ENCODE measurements at places on chromosomes 2 and 18.

GRCh38 chr2:114534116-114535084 lies 92.0 kb downstream of the DPP10 start:
- DNase-seq, result no peak

DNA sequence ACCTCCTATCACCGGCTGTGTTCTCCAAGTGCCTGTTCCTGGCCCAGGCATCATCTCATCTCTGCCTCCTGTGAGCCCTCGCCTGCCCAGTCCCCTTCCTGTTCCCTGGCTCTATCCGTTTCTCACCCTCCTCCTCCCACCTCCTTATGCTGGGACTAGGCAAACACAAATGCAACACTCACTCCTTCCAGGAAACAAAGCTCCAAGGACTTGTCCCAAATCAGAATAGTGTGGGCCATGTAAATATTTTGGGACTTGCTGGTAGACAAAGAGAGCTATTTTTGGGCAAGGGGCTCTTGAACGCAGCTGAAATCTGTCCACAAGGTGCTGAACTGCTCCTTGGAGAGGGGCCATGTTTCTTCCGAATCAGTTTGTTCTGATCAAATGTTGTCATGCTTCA lies 25.3 kb downstream of the MBP start:
- no peak for DNase-seq

DNA sequence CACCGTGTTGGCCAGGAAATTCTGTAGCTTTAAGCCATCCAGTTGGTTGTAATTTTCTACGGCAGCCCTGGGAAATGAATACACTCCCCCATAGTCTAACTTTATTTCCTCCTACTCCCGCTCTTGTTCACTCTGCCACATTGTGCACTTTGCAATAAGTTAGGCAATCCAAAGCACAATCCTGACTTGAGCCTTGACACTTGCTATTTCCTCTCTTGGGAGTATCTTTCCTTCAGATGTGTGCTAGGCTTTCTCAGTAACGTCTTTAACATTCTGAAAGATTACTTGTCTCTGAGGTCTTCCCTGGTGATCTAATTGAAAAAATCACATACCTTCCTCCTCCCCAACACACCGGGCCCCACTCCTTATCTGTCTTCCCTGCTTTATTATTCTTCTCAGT lies 65.9 kb upstream of the RAB27B start:
- DNase-seq, result no peak

- DNase-seq, result no peak
These were observed 126.0 kb downstream of the SP100 start for GRCh38 chr2:230541934-230542380.

DNA sequence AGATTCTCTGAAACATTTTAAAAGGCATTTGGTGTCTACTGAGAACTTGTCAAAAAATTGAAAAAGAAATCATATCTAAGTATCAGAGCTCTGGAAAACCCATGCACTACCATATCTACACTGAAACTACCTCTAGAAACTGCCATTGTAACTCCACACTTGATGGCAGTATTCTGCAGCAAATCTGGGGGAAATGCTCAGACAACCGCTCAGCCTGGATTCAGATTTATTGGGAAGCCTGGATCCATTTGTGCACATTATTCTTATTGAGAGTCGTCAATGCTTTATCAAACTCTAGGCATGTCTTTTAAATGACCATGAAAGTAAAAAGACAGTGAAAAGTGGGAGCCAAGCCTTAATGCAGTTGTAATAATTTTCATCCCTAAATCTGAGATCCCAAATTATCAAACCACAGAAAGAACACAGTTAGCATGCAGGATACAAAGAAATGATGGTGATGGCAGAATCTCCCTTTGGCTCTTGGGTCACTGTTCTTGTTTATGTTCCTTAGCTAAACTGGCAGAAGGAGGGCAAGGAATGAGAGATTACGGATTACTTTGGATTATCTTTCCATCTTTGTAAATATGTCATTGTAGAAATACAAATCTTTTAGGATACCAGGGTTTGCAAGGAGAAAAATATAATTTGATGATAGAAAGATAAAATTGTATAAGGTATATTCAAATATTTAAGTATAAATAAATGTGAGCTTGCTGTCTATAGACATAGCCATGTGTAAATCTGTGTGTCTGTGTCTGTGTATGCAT lies 512.1 kb upstream of the SYT4 start:
- DNase-seq, result no peak

DNA sequence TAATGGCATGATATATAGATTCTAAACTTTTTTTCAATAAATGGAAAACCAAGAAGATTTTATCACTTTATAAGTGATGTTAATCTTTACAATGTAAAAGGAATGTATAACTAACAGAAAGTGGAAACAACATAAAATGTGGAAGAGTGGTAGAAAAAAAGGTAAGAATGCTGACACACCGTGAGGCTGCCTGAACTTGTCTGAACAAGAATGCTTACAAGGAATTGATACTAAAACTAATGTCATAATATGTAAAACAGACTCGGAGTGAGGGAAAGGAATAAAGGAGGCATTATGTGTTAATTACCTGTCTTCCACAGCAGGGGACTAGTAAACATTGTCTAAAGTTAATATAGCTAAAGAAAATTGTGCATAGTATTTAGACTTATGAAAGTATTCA lies 958.8 kb upstream of the TMEFF2 start:
- DNase-seq, result no peak

GRCh38 chr2:240885566-240885965 lies 10.4 kb downstream of the MAB21L4 start:
- no peak for DNase-seq

GRCh38 chr18:55086906-55087305 lies 127.6 kb upstream of the CCDC68 start:
- no peak for DNase-seq

GRCh38 chr18:12883372-12883683 lies 709 bp downstream of the PTPN2 start:
- DNase-seq, result no peak

DNA sequence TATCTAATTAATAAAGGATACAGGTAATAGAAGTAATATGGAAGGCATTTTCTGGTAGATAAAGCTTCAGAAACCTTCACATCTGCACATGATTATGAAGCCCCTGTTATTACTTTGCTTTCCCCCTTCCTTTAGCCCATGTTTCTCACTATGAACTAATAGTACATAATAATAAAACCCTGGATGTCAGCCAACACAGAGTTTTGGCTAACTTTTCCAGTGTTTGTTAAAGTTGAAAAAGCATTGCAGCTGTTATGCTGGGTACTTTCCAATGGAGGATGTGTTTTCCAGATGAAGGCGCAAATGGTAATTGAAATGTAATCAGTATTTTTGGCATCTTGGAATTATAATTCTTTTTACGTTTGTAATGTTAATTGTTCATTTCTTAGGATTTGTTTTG lies 43.5 kb downstream of the SPTBN1 start:
- DNase-seq, result no peak

GRCh38 chr2:40507432-40507831 lies 55.5 kb upstream of the SLC8A1 start:
- no peak for DNase-seq

DNA sequence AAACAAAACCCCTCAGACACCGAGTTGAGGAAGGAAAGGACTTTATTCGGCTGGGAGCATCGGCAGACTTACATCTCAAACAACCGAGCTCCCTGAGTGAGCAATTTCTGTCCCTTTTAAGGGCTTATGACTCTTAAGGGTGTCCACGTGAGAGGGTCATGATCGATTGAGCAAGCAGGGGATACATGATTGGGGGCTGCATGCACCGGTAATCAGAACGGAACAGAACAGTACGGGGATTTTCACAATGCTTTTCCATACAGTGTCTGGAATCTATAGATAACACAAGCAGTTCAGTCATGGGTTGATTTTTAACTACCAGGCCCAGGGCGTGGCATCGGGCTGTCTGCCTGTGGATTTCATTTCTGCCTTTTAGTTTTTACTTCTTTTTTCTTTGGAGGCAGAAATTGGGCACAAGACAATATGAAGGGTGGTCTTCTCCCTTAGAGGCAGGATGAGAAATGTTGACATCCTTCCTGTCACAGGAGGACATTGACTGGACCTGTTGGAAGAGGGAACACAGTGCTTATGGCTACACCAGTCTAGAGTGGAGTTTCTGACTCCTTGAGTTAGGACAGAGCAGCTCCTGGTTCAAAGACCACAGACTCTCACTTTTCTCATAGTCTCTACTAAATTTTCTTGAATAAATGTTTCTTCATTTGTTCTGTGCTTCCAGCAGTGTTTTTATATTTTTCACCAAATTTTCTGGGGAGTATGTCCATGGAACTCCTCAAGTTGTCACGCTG lies 35.8 kb downstream of the SPOPL start:
- DNase-seq, result no peak

DNA sequence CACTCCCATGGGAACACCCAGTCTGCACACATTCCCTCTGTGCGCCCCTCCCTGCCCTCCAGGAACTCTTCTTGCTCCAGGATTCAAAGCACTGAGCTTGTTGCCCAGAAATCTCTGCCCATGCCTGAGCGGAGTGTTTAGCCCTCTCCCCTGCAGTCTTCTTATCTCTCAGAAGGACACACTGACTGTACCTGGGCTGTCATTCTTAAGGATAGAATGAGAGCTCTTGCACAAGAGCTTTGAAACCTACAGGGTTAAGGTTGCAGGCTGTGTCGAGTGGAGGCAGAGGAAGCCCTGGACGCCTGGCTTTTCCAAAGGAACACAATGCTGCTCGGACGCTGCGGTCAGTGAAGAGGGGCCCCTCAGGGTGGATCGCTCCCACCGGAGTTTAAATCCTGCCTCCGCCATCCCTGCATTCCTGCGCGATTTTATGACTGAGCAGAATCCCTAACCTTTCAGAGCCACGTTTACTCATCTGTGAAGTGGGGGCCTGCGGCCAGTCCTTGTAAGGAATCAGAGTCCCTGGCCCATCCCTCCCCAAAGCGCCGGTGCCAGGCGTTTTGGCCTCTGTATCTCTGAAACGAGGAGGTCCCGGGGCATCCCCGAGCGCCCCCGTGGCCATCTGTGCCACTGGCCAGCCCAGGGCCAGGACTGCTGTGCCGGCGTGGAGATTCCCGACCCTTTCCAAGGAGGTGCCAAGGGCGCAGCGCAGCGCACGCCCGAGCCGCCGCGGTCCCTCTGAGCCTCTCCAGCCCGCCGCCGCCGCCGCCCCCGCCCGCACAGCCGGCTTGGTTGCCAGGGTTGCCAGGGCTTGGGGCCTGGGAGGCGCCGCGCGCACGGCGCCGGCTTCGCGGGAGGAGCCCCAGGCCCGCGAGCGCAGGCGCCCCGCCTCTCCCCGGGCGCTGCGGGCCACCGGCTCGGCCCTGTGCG lies 58.9 kb downstream of the FAM168B start:
- peak; percentile 30 for DNase-seq

DNA sequence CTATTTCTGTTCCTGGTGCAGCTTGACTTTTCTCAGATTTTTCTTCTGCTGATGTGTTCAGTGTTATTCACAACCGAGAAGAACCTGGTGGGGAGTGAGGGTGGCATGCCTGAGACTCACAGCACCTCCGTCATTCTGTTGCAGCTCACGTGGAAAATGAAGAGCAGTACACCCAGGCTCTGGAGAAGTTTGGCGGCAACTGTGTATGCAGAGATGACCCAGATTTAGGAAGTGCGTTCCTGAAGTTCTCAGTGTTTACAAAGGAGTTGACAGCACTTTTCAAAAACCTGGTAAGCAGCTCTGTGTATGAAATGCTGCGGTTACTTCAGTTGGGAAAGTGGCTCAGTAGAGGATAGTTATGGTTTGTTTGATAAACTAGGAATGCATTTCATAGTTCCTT lies 90.5 kb downstream of the ASAP2 start:
- DNase-seq, result no peak

GRCh38 chr2:172639823-172640222 lies 83.9 kb downstream of the PDK1 start:
- no peak for DNase-seq

DNA sequence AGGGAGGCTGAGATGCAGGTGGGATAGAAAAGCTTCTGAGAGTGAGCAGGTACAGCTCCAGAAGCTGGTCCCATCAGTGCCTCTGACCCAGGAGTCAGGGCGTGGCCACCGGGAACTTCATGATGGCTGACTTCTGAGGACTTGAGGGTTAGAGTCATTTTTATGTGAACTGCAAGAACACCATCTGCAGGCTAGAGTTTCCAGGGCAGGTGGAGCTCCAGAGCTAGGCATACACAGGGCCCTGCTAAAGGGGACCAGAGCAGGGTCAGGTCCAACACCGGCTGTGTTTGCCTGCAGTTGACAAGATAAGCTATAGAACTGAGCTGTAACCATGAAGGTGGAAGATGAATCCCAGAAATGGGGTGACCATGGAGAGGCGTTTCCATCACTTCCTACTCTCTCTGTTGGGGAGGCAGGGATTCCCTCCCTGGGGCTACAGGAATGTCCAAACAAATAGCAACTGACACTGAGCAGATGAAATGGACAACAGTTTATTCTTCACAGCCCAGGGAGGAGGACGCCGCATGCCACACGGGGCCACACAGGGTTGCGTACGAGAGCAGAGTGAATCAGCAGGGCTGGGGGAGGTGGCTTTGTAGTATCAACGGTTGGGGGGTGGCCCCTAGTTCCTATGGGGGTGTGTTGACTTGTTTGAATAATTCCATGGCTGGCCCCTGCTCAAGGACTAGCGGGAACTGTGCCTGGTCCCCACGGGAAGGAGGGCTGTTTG lies 77.6 kb upstream of the ZNF516 start:
- no peak for DNase-seq

DNA sequence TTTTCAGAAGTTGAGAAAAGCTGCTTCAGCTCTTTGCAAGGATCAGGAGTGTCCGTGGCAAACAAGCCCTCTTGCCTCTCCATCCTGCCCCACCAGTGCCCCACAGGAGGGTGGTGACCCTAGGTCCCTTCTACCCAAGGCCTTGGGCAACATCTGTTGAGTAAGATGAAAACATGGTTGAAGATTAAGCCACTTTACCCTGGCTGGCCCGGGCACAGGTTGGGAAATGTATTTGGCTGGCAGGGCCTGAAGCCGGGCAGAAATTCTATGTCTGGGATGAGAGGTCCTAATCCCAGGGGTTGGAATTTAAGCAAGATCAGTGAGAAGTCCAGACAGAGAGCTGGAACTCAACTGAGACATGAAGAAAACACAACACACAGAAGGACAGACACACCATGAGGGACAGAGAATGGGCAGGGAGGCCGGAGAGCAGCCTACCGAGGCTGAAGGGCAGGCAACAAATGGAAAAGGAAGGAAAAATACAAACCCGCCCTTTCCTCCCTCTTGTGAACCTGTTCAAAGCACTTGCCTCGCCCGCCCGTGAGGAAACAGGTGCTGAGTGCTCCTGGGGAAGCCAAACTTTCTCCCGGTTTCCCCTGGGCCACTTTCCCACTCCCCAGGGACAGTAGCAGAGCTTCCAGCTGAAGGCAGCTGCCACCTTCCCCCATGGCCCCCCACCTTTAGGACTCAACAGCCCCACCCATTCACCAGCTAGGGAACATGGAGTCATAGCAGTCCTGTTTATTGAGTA lies 86.1 kb downstream of the TNS1 start:
- DNase-seq, result no peak

DNA sequence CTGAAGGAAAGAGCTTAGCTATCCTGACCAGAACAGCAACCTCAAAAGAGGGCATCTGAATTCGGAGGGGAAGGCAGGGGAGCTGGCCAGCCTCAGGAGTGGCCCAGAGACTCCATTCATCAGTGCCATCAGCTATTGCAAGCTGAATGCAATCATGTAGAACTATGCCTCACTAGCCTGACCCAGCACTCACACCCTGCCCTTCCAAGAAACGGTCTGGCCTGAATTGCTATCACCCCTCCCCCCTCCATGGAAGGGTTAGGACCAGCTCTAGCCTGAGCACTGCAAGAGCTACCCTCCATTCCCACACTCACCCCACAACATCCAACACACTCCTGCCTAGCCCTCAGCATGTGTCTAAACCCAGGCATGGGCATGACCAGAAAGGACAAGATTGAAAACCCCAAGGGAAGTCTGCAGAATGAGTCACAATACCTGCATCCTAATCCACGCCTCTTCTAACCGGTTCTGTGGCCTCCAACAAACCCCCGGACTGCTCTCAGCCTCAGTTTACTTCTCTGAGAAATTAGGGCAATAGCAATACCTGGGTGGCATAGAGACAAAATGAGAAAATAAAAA lies 120.3 kb downstream of the BCL11A start:
- no peak for DNase-seq
